ENCODE measurements at places on chromosomes 2 and 18.

GRCh38 chr2:105794926-105795574 is 50.3 kb downstream of the NCK2 start:
- no peak for DNase-seq

GRCh38 chr18:24397694-24398368 is at the start of gene OSBPL1A:
Gene OSBPL1A, minus strand, starts transcription at chr18:24397824. Its CDS starts 20,291 bp downstream, at chr18:24377533.
- DNase-seq: peak; percentile 85

DNA sequence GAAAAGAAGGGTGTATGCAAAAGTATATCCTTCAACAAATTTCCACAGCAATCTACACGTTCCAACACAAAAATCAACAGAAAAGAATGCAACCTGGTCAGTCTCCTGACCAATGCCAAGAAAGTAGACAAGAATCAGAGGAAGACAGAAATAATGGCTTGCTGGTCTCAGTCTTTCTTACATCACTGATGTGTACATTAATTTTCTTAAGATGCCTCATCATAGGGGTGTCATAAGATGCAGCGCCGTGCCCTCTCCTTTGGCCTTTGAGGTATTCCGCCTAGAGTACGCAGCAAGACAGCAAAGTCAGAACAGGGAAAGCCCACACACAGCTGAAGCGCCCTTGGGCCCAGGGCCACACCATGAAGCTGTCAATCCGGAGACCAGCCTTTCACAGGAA is 112.9 kb downstream of the RIF1 start:
- no peak for DNase-seq

DNA sequence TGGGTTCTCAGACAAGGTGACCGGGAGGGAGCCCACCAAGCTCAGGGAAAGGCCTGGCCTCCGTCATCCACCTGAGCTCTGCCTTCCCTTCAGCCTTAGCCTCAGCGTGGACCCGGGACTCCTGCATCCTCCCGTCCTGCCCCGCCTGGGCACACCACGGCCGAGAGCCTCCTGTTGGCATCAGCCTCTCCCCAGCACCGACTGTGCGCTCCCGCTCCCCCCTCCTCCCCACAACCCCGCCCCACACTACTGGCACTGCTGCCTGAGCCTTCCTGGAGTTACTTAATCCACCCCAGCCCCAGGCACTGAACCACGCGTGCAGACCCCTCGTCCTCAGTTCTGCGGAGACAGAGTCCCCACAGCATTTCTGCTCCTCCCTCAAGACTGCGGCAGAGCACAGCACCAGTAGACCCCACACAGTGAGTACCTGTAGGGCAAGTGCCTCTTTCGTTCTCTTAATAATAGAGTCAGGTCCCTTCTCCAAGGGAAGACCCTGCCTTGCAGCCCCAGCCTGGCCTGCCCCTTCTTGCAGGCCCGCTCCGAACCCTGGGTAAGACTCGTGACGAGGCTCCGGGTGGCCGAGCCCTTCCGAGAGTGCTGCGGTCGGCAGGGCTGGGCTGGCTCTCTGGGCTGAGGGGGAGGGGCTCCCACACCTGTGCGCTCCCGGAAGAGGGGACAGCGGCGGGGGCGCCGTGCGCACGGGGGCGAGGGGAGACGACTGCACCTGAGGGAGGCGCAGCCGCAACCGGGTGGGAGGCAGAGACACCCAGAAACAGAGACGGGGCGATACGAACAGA is at the start of gene AMER3:
AMER3 (plus strand) TSS at position 285 of the 797 bp plus-strand sequence. CDS start 6,533 bp downstream, outside the sequence.
- DNase-seq: no peak

DNA sequence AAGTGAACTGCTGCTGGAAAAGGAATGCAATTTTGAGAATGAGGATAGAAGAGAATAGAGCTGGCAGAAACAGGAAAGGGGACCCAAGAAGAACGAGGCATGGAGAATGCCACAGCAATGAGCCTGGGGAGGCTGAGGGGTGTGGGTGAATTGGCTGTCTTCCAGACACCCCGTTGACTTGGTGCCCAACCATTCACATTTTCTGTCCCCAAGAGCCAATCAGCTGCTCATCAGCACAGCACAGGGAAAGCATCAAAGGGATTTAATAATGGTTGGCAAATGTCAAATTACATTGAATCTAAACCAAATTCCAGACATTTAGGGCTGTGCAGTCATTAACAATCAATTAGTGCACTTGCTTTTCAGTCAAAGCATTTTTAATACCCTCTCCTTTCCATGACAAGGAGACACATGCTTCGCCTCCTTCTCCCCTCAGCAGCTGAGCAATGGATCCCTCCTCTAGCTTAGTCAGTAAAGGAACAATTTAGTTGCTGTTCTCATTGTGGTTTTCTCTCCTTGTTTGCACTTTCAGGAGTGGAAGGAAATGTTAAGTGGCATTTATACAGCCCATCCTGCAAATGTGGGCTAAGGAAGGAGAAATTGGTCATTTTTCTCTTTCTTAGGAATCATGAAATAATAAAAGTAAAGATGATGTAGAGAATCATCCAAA is 98.8 kb downstream of the KLF7 start:
- DNase-seq: no peak

DNA sequence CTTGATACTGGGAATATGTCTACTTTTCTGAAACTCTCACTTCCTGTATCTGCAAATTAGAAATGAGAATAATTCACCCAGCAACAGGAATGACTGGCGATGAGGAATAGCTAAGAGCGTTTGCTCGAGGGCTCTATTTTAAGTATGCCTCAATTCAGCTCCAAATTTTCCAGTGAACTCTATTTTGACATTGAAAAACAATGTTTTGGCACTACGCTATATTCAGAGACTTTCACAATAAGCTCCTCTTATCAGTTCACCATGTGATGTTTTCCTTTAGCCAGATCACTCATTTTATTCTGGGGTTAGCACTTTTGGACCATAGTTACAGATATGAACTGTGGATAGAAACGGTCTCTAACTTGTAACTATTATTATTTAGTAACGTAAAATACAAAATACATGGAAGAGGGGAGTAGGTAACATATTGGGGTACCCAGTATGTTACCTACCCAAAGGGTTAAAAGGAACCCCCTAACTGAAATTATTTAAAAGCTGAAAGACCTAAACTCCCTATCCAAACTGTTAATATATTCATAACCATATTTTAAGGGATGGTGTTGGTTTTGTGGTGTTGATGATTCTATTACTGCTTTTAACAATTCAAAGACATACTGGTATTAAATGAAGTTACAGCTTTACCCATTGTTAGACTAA is 28.1 kb downstream of the SLC40A1 start:
- DNase-seq: no peak

DNA sequence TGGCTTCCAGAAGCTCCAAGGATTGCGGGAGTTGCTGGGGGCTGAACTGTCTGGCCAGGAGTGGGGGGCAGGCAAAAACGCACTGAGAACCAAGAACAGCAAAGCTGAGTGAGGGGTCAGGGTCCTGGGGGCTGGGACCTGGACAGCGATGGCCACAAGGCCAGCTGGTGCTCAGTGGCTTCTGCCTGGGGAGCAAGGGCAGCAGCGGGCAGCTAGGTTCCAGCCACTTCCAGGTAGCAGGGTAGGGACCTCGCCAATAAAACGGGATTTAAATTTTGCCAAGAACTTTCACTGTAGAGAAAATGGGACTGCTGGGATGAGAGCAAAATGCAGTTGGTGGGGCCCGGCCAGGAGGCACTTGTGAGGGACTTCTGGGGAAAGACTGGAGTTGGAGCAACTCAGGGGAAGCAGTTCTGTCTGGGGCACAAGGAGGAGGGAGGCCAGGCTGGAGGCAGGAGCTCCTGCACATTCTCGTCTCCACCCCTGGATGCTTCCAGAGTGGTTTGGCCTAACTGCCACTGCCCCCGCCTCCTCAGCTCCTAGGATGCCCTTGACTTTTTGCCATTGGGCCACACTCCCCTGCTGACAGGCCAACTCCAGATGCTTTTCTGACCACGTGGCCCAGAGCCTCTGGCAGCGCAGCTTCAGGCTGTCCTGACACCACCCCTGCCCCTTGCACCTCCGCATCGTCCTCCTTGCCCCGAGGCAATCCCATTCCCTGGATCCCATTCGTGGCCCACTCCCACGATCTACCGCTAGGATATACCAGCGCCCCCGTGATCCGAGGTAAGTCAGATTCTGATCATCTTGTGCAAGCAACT is 5.5 kb upstream of the CCDC74A start:
- DNase-seq: no peak
